Immature natural killer cell (primary cell): ENCODE measurements at places on chromosomes 5 and 9.

DNA sequence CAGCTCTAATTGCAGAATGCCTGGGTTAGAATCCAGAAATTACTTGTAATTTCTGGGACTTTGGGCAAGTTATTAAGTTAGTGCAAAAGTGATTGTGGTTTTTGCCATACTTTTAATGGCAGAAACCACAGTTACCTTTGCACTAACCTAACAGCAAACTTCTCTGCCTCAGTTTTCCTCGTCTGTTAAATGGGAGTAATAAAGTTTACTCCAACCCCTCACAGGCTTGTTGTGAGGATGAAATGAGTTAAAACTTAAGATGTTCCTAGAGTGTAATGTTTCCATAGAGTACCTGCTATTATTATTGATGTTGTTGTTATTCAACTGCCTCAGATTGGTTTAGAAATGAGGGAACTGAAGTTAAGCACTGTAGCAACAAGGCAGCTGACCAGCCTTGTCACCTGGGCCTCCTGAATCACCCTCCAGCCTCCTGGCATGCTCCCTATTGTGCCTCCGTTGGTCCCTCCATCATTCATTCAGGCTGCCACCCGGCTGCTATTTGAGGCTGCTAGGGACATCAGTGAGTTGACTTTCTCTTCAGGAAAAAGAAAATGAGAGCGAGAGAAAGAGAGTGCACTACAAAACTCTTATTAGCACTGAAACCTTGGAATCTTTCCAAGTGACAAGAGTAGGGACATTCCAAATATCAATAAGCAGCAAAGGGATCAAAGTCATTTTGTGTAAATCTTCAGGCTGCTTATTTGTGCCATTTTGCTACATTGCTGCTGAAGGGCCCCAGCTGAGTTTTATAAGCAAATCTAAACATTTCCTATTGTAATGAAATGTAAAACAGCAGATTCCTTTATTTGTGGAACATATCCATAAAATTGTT, 66.5 kb upstream of the TTC23L start:
- no peak overlapping the region for H3K27ac ChIP-seq
- no peaks in the 10 kb centered on the region for H3K36me3 ChIP-seq
- DNase-seq: no peak
- H3K4me3 ChIP-seq: no peak overlapping the region
- peaks cover 10% of the 10 kb centered on the region for H3K27me3 ChIP-seq

GRCh38 chr5:146345240-146345577, 6.6 kb downstream of the POU4F3 start:
- DNase-seq: no peak
- peaks cover 4% of the 10 kb centered on the region for H3K36me3 ChIP-seq
- peaks cover 5% of the 10 kb centered on the region for H3K4me1 ChIP-seq
- H3K27ac ChIP-seq: no peak overlapping the region
- peaks cover 27% of the 10 kb centered on the region for H3K27me3 ChIP-seq

DNA sequence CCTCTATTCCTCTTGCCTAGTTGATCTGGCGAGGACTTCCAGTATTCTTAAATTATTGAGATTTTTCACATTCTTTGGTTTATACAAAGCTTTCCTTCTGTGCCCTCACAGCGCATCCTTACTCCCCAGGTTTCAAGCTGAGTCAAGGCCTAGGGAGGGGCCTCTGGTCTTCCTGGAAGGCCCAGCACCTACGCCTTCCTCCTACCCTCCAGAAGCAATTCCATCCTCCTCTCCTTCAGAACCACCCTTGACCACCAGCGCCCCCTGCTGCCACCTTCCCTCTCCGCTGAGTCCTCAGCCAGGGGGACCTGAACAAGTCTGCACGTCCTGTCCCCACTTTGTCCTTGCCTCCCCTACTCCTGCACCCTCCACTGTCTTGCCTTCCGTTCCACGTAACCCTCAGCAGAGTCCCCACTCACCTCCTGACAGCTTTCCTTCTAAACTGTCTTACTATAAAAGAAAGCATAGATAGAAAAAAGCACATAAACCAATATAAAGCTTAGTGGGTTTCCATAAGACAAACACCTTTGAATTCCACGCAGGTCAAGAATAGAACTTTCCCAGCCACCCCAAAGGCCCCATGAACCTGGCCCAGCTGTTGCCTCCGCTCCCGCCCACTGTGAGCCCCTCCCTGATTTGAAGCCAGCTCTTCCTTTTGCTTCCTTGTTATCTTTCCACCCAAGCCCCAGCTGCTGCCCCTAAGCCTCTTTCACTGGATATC, 63.0 kb upstream of the CTSL start:
- no peaks in the 10 kb centered on the region for H3K4me1 ChIP-seq
- DNase-seq: no peak
- H3K27me3 ChIP-seq: peaks cover 7% of the 10 kb centered on the region
- no peaks in the 10 kb centered on the region for H3K36me3 ChIP-seq

DNA sequence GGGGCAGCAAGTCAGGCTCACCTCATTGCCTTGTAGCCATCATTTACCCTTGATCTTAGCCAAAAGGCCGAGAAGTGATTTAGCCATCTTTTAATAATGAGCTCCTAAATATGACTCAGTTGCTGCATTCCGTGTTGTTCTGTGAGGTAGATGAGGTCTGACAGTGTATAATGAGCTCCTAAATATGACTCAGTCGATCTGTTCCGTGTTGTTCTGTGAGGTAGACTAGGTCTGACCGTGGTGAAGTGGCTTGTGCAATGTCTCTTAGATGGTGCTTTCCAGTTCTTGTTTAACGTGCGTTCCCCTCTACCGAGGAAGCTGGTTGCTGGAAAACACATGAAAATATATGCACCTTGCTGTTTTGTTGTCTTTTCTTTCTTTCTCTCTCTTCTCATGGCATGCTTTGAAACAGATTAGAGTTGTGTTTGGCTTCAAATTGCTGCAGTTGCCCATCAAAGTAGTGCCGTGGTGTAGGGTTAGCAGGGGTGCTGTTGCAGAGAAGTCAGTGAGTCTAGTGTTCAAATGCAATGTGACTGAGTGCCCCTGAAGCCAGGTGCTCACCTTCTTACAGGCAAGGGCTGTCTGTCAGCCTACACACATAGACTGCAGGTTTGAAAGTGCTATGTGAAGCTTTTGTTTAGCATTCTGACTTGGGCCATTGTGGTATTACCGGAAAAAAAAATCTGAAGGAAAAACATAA, 118.6 kb downstream of the KDM4C start:
- H3K36me3 ChIP-seq: peaks cover 7% of the 10 kb centered on the region
- peaks cover 87% of the 10 kb centered on the region for H3K4me1 ChIP-seq
- no peak for DNase-seq

DNA sequence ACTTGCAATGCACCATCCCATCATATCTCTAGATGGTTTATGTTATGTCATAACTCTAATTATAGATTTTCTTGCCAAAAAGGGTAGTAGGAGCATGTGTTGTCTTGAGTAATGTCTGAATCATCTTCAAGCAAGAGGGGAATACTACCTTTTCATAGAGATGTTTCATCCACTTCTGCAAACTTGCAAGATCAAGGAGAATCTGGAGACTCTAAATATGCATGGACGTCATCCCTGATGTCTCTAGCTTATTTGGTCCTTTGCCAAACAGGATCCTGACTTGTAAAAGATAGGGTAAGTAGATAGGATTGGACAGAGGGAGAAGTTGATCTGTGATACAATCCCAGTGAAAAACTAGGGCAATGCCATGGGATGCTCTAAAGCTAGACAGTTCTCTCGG, 246.5 kb downstream of the DMRTA1 start:
- H3K36me3 ChIP-seq: no peaks in the 10 kb centered on the region
- peaks cover 3% of the 10 kb centered on the region for H3K27me3 ChIP-seq
- no peaks in the 10 kb centered on the region for H3K4me1 ChIP-seq
- H3K4me3 ChIP-seq: no peak overlapping the region

GRCh38 chr5:120405286-120405864, 58.7 kb upstream of the PRR16 start:
- peaks cover 4% of the 10 kb centered on the region for H3K27me3 ChIP-seq
- no peaks in the 10 kb centered on the region for H3K36me3 ChIP-seq
- no peak for DNase-seq
- no peak overlapping the region for H3K27ac ChIP-seq
- H3K4me1 ChIP-seq: no peaks in the 10 kb centered on the region

- peak overlapping the region; percentile 75 for H3K27ac ChIP-seq
- H3K36me3 ChIP-seq: no peaks in the 10 kb centered on the region
- DNase-seq: no peak
- peaks cover 72% of the 10 kb centered on the region for H3K4me1 ChIP-seq
Observed at GRCh38 chr9:93097511-93098201, 1.6 kb downstream of the CARD19 start.

DNA sequence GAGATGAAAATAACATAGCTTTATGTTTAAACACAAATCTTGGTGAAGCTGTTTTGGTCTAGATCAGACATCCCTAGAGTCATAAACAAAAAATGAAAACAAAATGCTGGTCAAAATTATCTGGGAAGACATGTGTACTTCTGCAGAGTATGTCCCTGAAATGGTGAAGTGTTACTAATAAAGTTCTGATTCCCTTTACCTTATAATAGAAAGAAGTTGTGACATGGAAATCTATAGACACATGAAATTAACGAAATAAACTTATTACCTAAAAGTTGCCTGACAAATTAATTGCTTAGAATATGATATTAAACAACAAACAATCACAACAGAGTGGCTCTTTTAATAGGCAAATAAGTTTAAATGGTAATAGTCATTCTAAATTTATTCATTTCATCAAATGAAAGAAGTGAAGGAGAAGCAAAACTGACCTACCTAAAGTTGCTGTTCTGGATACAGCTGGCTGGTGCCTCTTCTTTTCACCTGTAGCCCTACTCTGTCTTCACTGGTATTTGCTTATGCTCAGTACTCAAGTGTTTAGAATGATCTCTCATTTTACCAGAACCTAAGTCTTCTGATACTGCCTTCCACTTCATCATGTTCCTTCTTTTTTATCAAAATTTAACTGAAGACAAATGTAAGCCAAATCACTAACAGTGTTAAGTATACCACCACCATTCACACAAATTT, 38.8 kb downstream of the FNIP1 start:
- peaks cover 20% of the 10 kb centered on the region for H3K4me1 ChIP-seq
- peak overlapping the region; percentile 31 for H3K27ac ChIP-seq
- H3K4me3 ChIP-seq: peak overlapping the region; percentile 14

GRCh38 chr9:135840539-135840938, 66.8 kb downstream of the CAMSAP1 start:
- H3K36me3 ChIP-seq: peaks cover 13% of the 10 kb centered on the region
- no peak for DNase-seq
- no peaks in the 10 kb centered on the region for H3K27me3 ChIP-seq
- no peak overlapping the region for H3K4me3 ChIP-seq
- no peak overlapping the region for H3K27ac ChIP-seq
